ENCODE measurements at places on chromosomes 12 and 14. TPM values are rescaled to one million over a fixed set of nuclear protein-coding genes. Genes with fewer than 3 reads are reported as not detected.

NANOG gene
- not detected for total RNA-seq

EPYC gene
- total RNA-seq, result not detected

SUPT16H gene
- 60.9 TPM for total RNA-seq

CARMIL3 gene
- not detected for total RNA-seq

GLIPR1 gene
- total RNA-seq, result 2.3 TPM

PTPRO gene
- total RNA-seq, result not detected

RNF41 gene
- total RNA-seq, result 69.8 TPM

KRT75 gene
- total RNA-seq, result not detected

OLR1 gene
- not detected for total RNA-seq

ADSS1 gene
- total RNA-seq, result 0.86 TPM

SIX1 gene
- 0.11 TPM for total RNA-seq

GALNT8 gene
- 0.09 TPM for total RNA-seq

IAPP gene
- not detected for total RNA-seq

TBX3 gene
- 0.22 TPM for total RNA-seq

ALX1 gene
- total RNA-seq, result 0.11 TPM

SYCP3 gene
- total RNA-seq, result 0.17 TPM

HOXC5 gene
- total RNA-seq, result not detected

SIRT4 gene
- 2.5 TPM for total RNA-seq

FGF23 gene
- not detected for total RNA-seq

CLEC4D gene
- not detected for total RNA-seq

MEG3 gene
- total RNA-seq, result 2.7 TPM
